MCF 10A (cell line): ENCODE measurements at places on chromosomes 5 and 9.

GRCh38 chr5:108216890-108217289 lies 165.0 kb downstream of the FBXL17 start:
- peak; percentile 71 for DNase-seq

DNA sequence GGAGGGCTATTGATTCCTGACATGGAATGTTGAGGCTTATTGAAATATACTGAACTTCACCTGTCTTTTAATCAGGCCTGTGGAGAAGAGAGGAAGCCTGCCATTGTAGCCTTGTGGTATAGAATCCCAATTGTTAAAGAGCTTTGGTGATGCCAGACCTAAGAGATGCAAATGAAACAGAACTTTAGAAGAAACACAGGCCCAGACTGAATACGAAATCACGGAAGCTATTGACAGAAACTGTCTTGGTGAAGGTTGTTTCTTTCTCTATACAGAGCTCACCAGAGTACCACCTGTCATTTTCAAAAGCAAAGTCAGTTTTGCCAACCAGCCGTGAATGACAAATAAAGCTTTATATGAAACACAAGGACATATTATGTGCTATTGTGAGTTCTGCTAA lies 660.3 kb downstream of the ISL1 start:
- DNase-seq = no peak

DNA sequence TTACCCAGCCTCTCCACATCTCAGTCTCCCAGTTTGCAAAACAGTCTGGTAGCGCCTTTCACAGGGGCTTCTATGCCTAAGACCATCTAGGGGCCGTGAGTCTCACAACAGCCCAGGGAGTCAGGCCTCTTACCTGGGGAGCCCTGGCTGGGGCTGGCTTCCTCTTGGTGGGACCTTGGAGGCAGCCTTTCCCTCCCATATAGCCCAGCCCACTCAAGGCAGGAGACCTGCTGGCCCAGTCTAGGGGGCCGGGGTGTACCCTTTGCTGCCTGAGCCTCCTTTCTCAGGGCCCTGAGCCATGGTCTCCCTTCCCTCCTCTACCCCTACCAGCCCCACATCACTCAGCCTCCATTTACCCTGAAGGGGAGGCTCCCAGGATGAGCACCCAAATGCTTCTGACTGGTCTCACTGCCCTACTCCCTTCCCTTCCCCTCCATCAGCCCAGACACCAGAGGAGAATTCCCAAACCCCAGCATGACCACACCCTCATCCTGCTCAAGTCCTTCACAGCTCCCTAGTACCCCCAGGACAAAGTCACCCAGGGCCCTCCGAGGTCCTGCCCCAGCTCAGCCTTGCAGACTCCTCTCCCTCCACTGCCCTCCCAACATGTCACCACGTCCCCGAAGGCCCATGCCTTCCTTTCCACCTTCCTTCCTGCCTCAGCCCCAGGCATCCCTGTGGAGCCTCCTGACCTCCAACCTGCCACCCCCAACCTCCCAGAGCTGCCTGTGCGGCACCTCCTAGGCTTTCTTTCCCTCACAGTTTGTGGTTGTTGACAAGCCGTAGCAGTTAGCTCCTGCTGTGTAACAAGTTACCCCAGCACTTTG lies 55.3 kb downstream of the BARX1 start:
- no peak for DNase-seq

DNA sequence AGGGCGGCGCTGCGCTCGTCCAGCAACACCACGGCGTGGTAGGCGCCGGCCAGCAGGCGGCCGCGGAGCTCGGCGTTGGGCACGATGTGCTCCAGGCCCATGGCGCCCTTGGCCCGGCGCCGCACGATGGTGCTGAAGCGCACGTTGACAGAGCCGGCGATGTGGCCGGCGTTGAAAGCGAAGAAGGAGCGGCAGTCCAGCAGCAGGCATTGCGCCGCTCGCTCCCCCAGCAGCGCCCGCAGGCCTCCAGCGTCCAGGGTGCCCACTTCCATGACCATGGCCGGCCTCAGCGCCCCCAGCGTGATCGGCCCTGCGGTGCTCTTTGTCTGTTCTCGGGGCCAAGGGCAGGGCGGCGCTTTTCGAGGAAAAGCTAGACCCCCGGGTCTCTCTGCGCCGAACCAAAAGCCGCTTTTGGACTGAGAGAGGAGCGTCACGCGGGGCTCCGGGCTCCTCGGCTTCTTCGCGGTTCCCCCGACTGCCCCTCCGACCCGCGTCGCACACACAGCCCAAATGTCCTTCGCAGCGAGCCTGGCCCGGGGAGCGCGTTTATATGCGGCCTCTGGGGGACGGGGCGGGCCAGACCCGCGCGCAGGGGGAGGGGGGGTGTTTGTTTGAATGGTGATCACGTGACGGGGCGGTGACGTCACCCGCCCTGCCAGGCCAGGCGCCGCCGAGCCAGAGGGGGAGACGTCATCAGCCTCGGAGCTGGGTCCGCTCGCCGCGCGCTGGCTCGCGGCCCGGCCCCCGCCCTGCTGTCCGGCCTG lies at the start of gene DUSP1:
Gene DUSP1 (minus strand): TSS at position 521 of the 764 bp plus-strand sequence. CDS start 243 bp downstream, at position 278.
- DNase-seq = peak; percentile 99

DNA sequence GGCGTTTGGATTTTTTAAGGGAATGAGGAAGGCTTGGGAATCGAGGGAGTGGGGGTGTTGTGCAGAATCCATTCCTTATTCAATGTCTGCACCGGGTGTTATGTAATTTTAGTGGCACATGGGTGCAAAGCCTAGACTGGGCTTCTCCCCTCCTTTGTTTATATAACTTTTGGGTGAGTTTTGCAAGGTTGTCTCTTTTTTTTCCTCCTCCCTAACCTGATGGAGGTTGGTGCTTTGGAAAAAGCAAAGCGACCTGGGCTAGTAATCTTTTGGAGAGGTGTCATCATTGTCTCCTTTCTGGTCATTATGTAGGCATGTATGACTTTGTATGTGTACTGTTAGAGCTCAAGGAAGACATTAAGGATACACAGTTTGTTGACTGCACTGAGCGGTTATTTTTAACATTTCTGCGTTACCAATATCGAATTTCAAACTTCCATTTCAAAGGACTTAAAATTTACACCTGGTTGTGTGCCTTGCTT lies 3.1 kb downstream of the SMARCA2 start:
- DNase-seq = no peak

DNA sequence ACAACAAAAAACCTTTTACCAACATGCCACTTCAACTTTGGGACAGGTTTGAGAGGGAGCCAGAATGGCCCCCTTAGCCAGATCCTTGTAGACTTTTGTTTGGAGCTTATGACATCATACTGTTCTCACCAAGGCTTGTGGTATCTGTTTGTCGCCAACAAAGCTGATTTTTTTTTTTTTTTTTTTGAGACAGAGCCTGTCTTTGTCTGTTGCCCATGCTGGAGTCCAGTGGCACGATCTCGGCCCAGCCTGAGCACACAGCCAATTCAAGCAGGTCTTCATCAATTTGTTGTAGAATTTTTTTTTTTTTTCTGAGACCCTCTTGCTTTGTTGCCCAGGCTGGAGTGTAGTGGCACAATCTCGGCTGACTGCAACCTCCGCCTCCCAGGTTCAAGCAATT lies 26.4 kb upstream of the NTNG2 start:
- no peak for DNase-seq
